PC-3 (cell line): ENCODE measurements at places on chromosomes 11 and 22. TPM values are rescaled to one million over a fixed set of nuclear protein-coding genes. Genes with fewer than 3 reads are reported as not detected.

- no peak for DNase-seq
These were observed 171.0 kb upstream of the NECTIN1 start for GRCh38 chr11:119899997-119900396.

DDI1 gene
- not detected in 2 replicates for total RNA-seq

GRCh38 chr11:81278991-81279390 lies 1454.7 kb downstream of the FAM181B start:
- DNase-seq = no peak

ZDHHC8 gene
- total RNA-seq = 24.6 and 26.8 TPM in 2 replicates

DNA sequence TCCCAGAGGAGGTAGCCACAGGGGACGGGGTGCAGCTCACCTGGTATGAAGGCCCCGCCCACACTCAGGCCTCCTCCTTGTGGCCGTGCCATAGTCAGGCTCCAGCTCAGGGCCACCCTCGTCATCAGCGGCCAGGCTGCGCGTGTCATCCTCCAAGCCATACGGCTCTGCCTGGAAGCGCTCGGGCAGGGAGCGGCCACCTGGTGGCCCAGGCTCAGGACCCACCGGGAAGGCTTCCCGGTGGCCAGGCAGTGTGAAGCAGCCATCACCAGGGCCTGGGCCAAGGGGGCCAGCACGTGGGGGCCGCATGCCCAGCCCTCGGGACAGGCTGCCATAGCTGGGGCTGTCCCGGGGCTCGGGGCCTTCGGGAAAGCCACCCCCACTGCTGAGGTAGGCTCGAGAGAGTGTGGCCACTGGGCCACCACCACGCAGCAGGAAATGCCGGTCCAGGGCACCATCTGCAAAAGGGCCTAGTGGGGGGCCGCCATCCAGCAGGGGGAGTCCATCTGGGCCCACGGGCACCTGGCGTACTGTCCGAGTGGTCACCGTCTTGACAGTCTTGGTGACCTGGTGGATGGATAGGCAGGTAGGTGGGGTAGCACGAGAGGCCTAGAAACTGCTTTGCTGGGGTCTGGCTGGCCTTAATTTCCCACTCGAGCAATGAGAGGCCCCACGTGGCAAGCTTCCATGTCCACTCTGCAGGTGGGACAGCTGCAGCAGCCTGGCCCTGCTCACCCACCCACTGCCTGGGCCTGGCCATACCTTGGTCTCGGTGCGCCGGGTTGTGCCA lies 35.3 kb downstream of the ARVCF start:
- DNase-seq = no peak

- no peak for DNase-seq
These were observed 385.4 kb downstream of the TMEM135 start for GRCh38 chr11:87423161-87423560.
